ENCODE measurements at places on chromosomes 4 and X.

DNA sequence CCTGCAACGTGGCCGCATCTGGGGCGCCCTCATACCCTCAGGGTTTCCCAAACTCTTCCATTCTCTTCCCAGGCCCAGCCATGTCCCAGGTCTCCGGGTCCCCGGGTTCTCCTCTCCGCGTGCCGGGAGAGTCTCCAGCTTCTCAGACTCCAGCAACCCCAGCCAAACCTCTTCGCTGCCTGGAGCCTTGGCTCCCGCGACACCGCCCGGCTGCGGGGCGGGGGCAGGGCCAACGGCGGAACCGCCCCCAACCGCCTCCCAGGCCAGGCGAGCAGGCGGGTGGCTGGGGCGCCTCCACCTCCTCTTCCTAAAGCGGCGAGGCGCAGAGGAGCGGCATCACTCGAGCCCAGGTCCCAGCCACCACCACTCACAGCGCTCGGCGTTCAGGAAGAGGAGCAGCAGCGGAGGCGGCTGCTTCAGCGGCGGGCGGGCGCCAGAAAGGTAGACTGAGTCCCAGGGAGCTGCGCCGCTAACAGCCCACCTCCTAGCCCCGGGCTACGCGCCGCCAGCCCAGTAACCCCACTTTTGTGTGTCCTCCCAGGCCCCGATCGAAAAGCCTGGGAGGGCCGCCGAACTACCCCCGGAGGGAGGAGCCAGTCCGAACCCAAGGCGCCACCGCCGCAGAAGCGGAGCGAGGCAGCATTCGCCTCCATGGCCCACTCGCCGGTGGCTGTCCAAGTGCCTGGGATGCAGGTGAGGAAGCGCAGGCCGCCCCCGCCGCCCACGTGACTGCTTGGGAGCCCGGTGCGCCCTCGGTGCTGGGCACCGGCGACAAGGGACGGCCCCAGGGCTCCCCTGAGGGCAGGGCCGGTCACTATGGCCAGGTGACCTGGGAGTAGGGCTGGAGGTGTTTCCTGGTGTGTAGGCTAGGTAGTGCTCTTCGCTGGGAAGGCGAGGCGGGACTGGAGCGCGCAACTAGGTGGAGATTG is at the start of gene STK26:
Gene STK26 (plus strand): TSS at position 336 of the 929 bp plus-strand sequence. CDS start 316 bp downstream, at position 652.
- DNase-seq, result peak; percentile 75

GRCh38 chr4:118032691-118033090 is 1.6 kb upstream of the NDST3 start:
- DNase-seq, result no peak

GRCh38 chrX:150436195-150436594 is 73.1 kb downstream of the MAMLD1 start:
- DNase-seq, result no peak

DNA sequence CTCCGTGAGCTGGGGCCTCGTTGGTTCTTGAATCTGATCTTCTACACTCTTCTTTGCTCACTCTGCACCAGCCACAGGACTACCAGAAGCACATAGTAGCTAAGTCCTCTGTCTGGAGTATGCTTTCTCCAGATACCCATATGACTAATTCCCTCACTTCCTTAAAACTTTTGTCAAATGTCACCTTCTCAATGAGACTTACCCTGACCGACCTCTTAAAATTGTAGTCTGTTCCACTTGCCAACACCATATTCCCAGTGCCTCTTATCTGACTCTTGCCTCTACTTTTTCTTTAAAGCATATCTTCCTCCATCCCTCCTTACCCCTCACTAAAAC is 10.0 kb downstream of the PARM1 start:
- DNase-seq, result no peak

- DNase-seq, result peak; percentile 68
Observed at GRCh38 chr4:82213485-82214417, 160.0 kb downstream of the HNRNPD start.

DNA sequence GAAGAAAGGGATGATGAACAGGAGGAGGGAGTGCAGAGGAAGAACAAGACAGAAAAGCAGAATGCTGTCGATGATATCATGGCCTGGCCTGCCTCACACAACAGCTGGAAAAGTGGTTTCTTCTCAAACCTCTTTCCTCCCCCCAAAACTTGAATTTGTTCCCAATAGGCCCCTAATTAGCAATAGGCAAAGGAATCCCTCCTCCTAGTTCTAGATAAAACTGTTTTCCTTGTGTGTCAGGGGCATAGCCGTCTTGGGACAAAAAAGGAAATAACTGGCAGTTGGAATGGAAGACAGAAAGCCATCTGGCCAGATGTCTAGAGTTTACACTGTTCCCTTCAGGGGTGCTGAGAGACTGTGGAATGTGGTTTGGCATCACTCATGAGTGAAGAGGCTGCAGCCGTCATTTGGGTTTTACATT is 177.8 kb upstream of the C1QTNF7 start:
- no peak for DNase-seq

DNA sequence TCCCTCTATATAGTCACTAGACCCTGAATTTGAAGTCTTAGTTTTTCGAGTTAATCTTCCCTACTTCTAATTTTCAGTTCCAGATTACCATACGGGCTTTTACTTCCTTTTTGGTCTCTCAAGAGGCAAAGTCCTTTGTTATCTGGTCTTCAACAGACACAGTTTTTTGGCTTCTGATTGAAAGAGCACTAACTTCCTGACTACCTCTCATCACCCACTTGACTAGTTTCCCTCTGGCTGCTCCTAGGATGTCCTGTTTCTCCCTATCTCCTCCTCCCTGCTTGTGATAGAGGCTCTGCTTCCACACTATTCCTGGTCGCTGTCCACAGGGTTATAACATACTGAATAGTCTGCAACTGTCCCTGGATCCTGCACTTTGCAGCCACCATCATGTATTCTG is 16.7 kb upstream of the WDR44 start:
- DNase-seq, result no peak

DNA sequence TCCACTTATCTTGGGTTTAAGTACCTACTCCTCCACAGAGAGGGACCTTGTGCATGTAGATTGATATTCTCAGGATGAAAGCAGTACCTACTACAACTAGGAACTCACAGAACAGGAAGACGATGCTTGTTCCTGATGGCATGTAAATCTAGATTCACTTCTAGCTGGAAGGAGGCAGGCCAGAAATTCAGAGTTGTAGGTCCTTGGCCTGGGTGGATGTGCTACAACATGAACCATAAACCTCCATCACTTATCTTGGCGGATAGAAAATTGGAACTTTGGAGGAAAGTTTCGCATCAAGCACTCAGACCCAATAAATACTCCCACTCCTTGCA is 9.3 kb upstream of the SMIM20 start:
- no peak for DNase-seq

DNA sequence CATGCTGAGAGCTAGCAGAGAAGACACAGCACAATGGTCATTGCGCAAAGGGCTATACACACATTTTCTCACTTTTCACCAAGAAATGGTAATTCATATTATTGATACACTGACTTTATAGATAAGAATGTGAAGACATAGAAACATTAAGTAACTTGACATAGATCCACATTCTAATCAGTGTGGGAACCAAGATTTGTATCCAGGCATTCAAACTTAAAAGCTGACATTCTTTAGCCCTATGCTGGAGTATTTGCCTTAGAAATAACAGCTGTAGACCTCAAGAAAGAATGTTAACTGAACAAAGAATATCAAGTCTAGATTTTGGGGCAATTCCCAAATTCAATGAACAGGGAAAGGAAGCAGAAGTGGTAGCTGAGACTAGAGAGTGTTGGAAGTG is 384.8 kb downstream of the IL15 start:
- no peak for DNase-seq

DNA sequence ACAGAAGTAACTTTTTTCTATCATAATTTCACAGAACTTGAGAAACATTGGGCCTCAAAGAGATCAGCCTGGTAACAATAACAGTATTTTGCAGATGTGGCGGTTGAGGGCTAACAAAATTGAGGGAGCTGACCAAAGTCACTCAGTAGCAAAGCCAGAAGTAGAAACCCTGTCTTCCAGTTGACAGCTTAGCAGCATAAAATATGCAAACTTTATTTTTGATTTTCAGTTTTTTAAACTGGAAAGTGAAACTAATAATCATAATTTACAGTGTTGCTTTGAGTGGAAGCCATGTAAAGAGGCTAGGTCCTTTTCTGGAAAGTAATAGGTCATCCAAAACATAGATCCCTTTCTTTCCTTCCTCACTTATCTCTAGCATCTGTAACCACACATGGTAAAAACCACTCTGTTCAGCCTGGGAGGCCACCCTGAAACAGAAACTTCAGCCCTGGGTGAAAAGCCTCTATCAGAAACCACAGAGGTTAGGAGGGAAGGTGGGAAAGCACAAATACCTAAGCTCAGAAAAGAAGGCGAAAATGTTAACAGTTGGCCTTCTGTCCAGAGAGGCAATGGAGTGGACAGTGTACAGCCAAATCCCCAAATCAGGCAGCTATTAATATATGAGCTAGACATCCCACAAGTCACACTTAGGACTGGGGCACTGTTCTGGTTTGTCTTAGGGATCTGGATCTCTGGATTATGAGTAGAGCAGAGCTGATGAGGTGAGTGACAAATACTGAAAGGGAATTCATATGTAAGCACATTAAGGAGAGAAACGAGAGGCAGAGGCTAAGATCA is 61.1 kb upstream of the ARSJ start:
- DNase-seq, result no peak

GRCh38 chr4:1151541-1151940 is 20.8 kb downstream of the SPON2 start:
- DNase-seq, result no peak

DNA sequence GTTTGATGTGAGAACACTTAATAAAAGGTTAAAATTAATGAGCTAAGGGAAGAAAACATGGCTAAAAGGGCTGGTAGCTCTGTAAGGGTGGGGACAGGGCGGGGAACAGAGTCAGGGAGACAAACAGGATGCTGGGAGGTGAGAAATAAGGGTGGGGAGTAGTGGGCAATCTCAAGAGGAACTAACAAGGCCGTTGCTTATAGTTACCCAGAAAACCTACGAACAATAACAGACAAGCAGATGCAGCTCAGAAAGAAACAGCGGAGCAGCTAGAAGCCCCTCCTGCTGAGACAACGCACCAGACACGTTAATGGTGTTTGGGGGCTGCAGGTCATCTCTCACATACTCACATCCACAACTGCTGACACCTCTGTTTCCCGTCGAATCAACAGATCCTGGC is 9.7 kb upstream of the KLF3 start:
- peak; percentile 80 for DNase-seq

GRCh38 chr4:150501009-150501727 is 80.8 kb upstream of the MAB21L2 start:
- no peak for DNase-seq

DNA sequence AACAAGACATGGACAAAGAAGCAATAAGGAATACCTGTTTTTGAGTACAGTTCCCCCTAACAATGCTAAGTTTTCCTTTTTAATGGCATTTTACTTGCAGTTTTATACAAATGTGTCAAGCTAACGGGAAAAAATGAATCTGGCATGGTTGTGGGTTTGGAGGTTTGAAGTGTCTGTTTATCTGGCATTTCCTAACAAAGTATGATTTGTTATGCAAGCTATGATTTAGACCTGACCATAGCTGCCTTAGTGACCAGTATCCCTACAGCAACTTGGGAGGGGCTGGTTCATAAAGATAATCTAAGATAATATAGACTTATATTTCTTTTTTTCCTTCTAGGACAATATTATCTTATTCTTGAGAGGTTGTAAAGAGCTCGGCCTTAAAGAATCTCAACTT is 60.6 kb downstream of the LIMCH1 start:
- no peak for DNase-seq

DNA sequence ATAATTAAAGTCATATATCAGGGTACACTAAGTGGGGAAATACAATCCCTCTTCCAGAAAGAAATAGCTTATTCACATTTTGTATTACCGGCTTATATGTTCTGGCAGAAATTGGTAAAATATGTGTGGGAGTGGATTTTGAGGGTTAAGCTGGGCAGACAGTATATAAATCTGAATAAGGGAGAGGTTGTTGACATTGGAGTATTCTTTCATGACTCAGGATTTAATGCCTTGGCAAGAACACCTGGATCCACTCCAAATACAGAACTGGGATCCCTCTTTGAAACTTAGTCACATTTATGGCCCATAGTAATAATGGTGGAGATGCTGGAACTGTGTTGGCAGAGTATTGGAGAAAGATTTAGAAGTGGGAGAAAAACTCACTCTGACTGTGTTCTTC is 54.3 kb upstream of the TET2 start:
- no peak for DNase-seq

- DNase-seq, result no peak
Observed at GRCh38 chrX:101357166-101357795, 8.7 kb upstream of the TIMM8A start.

GRCh38 chrX:130184857-130185256 is 13.1 kb downstream of the RAB33A start:
- DNase-seq, result no peak

GRCh38 chr4:52840531-52841370 is 21.4 kb upstream of the RASL11B start:
- DNase-seq, result no peak

GRCh38 chr4:80462621-80463091 is 127.1 kb downstream of the CFAP299 start:
- peak; percentile 2 for DNase-seq

GRCh38 chr4:146004730-146005129 is 66.1 kb upstream of the ZNF827 start:
- DNase-seq, result no peak

DNA sequence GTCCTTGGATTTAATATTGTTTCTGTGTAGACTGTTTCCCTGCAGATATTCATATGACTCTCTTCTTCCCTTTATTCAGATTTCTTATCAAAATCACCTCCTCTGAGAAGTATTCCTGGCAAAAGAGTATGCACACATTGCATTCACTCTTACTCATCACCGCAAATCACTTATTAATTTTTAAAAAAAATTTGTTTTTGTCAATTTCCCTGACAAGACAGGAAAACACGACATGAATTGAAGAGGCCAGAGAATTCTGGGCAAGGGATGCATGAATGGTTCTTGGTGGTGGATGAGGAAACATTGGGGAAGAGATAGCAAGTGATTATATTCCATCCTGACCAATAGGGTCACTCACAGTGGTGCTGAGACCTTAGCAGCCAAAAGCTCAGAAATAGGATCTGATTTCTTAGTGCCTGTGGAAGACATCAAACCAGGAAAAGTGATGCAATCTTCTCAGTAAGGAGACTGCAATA is 522.5 kb upstream of the AGA start:
- no peak for DNase-seq

GRCh38 chr4:2691952-2692435 is 64.1 kb downstream of the TNIP2 start:
- DNase-seq, result no peak

All from central memory CD4-positive, alpha-beta T cell (primary cell).